ENCODE measurements at places on chromosomes 4 and X.

GRCh38 chr4:54289316-54289715 is 60.2 kb downstream of the PDGFRA start:
- no peak for DNase-seq

- DNase-seq, result no peak
These were observed 1111.2 kb upstream of the ADGRL3 start for GRCh38 chr4:60088807-60089486.

- DNase-seq, result no peak
These were observed at the start of gene ZFP92 for GRCh38 chrX:153411255-153411987. Gene ZFP92, plus strand, starts transcription at chrX:153411472. Its CDS starts 6,851 bp downstream, at chrX:153418323.

GRCh38 chr4:25767877-25768725 is 94.7 kb downstream of the SEL1L3 start:
- peak; percentile 20 for DNase-seq

DNA sequence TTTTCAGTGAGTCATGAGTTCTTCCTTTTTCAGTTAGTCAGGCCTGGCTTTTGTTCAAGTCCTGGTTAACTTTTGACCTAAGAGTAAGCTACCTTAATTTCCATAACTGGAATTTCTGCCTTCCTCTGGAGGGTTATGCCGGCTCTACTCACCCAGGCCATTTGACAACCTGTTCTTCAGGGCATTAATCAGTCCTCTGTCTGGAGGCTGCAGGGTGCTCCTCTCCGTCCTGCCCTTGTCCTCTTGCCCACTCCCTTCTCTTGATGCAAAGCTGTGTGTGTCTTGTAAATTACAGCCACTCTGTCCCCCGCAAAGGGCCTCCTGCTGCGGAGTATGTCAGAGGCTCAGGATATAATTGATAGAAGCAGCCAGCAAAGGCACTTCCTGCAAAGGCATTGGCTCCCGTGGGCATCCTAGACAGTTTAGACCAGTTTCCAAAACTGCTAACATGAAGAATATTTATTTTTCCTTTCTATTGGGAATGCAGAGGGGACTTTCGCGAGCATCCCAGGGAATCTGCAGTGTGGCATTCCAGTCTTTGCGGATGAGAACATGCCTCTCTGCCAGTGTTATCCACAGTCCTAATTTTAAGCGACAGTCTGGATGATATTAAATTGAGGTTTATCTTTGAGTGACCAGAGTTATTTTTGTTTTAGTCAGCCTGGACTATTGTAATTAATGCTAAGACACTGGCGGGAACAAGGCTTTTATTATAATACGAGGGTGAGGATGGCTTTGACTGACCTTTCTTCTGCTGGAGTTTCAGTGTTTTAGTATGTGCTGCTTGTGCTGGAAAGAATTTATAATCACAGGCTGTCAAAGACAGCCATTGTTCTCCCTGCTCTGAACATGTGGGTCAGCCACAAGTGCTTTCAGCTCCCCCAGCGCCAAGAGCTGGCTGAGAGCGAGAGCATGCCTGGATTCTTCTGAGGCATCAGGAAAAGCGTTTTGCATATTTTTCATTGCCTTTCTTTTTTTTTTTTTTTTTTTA is 74.2 kb downstream of the LIMCH1 start:
- no peak for DNase-seq

DNA sequence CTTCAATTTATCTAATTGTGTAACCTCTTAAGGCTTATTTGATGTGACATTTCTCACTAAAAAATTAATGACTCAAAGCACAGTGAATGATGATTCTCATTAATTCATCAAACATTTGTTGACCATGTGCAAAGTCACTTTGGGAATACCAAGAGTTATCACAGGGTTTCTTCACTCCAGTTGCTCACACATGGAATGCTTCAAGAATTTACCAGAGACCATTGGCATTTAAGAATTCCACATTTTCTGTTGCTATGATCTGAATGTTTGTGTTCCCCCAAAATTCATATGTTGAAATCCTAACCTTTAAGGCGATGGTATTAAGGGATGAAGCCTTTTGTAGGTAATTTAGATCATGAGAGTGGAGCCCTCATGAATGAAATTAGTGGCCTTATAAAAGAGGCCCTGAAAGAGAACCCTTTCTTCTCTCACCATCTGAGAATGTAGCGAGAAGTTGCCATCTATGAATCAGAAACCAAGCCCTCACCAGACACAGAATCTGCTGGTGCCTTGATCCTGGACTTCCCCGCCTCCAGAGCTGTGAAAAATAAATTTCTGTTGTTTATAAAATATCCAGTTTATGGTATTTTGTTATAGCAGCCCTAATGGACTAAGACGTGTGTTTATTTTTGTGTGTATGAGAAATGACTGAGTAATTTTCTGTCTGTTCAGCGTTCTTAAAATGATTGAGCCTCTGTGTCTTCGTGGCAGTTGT is 16.4 kb upstream of the SRPX start:
- DNase-seq, result no peak

DNA sequence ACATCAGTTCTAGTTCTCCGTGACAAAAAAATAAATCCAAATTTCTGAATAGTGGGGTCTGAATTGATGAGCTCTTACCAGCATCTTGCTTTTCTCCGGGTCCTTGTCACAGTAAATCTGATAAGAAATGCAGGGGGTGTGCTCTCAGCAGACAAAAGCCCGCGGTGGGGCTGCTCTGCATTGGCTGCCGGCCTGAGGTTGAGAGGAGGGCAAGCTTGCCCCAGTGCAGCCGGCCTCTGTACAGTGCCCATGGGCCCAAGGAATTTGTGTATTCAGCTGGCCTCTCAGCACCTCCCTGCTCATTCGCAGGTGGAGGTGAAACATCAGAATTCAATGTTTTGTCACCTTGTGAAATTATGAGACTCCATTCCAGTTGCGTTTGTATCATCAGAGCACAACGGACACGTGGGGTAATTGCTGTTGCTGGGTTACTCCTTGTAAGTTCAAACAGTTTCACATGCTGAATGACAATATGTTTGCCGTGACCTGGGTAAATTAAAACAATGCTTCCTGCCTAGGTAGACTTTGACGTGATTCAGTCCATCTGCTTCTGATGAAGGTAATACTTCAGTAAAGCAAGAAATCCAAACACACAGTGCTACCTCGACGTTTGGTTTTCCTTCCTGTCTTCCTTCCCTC is 596.4 kb downstream of the MID1IP1 start:
- no peak for DNase-seq

DNA sequence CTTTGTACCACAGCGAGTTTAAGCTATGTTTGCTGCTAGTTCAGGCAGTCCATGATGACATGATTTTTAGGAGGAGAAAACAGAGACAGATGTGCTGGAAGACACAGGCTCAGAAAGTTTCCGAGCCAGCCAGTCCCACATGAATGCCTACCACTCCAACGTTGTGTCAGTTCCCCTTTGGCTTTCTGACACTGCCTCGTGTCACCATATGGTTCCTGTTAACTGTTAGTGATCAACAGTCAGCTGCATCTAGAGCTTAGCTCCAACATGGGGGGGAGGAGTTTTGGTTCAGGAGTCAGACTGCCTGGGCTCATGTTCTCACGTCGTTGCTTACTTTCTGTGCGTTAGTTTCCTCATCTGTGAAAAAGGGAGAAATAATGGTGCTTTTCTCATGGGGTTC is 343.7 kb downstream of the MID1IP1 start:
- no peak for DNase-seq

DNA sequence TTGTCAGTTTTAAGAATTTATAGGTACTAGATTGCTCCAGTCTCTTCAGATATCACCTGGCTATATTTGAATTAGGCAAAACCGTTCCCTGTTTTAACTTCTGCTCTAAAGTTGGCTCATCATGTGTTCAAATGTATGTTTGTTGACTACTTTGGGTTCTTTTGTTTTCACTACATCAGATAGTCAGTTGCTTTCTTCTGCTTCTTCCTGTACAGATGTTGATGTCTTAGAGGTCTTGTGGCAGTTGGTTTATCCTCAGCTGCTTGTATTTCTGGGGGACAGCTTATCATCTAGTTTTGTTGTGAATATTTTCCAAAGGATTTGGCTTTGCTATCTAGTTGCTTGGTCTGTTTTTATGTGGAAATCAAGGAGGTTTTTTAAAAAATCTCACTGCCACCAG is 28.0 kb downstream of the TBC1D19 start:
- DNase-seq, result no peak

GRCh38 chrX:44876086-44876485 is 3.1 kb downstream of the KDM6A start:
- DNase-seq, result no peak

DNA sequence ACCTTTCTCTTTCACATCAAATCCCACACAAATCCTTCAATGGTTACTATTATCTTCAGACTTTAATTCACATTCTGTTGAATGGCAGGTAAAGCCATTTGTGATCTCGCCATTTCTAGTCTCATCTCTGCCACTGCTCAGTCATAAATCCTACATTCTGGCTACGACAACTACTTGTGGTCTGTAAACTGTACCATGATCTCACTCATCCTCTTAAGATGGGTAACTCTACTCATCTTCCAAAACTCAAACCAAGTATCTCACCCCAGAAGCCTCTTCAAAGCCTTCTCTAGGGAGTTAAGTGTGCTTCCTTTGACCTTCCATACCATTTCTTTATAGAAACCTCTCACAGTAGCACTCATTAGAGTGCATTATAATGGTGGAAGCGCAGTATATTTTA is 101.8 kb downstream of the NEK1 start:
- DNase-seq, result no peak

DNA sequence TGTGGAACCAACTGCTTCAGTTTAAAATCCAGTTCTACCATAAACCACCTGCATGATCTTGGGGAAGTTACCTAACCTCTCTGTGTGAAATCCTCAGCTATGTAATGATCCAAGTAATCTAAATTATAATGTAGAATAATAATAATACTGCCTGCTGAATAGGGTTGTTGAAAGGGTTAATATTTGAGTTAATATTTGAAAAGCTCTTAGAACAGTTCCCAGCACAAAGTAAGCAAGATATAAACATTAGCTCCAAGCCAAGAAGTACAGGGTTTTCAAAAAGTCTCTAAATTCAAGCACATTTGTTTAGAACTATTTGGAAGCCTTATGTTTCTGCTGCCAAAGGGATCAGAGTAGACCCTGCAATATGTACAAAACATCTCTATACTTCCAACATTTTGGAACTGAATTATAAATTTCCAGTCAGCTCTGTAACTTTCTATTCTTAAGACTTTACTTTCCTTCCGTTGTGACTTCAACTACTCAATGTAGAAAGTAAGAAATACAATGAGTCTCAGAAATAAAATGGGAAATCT is 76.7 kb upstream of the FAM9C start:
- DNase-seq, result no peak

GRCh38 chr4:179151770-179152169 is 1709.5 kb upstream of the AGA start:
- no peak for DNase-seq

GRCh38 chr4:124647599-124647998 is 64.9 kb downstream of the ANKRD50 start:
- no peak for DNase-seq

DNA sequence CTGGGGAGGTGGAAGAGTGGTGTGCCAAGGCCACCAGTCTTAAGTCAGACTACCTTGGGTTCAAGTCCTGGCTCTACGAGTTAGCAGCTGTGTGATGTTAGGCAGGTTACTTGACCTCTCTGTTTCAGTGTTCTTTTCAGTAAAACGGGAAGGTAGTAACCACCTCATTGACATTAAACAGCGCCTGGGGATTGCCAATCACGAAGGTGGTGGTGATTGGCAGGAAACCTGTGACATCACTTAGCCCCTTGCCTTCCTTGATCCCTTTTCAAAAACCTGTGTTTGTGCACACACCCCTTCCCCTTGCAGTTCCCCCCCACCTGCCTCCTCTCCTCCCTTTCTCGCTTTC is 7.6 kb downstream of the KLF3 start:
- DNase-seq, result no peak

All from HS-27A (cell line).